ENCODE measurements at places on chromosomes 11 and 22.

DNA sequence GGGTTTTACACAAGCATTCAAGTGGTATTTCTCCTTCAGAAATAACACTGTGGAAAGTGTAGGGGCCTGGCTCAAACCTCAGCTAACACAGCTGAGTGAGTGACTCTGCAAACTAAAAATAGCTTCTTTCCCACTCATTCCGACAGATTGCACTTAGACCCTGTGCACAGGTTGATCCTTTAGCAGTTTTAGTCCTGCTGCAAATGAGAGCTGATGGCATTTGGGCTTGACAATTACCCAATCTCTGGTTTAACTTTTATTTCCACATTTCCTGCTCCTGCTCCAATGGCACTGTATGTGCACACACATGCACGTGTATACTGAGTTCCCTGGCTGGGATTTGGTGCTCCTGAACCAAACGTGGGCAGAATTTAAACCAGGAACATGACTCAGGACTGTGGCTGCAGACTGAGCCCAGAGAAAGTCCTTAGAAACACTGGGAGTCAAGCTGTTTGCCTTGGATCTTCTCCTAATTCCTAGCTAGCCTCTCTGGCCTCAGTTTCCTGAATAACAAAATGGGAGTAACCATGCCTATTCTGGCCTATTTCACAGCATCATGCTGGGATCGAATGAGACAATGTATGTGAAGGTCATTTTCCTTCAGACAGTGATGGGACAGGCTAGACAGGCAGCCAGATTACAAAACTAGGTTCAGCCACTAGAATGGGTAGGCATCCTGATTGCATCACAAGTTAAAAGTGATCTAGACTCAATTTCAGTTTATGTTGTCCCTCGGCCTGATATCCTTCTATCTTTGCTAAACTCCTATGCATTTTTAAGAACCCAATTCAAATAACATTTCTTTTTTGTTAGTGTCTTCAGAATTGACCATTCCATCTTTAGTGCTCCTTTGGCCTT lies 58.2 kb downstream of the SERGEF start:
- DNase-seq, result no peak

DNA sequence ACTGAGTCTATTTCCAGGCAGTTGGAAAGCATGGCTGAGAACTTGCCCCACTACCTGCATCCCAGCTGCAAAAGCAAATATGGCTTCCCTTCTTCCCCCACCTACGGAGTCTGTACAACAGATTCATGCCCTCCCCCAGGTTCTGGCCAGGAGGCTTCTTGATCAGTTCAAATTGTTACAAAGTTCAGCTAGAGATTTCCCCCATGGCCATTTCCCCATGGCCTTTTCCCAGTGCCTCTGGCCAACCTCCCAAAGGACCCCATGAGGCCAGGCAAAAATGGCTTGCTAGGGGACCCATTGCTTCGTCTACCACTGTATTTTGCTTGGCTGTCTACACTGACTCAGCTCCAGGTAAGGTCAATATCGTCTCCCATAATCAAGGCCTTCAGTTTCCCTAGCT lies 203.3 kb downstream of the DLG2 start:
- DNase-seq, result no peak

- DNase-seq, result no peak
These were observed 18.1 kb downstream of the SMARCB1 start for GRCh38 chr22:23804781-23805291.

DNA sequence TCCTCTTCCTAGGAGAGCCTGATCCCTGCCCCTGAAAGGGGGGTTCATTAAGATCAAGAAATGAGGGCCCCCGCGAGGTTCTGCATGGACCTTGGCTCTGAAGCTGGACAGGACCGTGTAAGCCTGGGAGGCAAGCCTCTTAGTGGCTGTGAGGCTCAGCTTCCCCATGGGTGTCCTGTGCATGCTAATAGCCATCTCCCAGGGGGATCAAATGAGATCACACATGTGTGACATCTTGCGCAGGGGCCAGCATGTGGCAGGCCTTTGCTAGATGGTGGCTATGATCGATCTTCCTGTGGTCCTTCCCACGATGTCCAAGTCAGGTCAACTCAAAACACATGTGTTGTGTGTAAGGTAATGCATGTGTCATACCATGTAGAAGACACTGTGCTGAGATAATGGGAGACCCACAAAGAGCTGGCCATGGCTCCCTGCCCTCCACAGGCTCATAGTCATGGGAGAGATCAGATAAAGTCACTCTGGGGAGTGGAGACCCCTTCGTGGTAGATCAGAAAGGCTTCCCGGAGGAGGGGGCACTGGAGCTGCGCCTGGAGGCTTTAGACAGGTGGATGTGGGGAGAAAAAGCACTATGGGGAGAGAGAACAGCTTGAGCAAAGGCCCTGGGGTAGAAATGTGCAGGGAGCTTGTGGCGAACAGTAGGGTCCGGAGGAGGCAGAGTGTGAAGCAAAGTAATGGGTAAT lies 3.7 kb downstream of the RAC2 start:
- DNase-seq, result no peak

- no peak for DNase-seq
These were observed 18.7 kb downstream of the SYNGR1 start for GRCh38 chr22:39368461-39368911.

Measured in activated naive CD4-positive, alpha-beta T cell (primary cell).